ELR (cell line): ENCODE measurements at places on chromosomes 4 and X.

- no peak for DNase-seq
Measured at GRCh38 chr4:111494471-111494870, 650.8 kb upstream of the FAM241A start.

DNA sequence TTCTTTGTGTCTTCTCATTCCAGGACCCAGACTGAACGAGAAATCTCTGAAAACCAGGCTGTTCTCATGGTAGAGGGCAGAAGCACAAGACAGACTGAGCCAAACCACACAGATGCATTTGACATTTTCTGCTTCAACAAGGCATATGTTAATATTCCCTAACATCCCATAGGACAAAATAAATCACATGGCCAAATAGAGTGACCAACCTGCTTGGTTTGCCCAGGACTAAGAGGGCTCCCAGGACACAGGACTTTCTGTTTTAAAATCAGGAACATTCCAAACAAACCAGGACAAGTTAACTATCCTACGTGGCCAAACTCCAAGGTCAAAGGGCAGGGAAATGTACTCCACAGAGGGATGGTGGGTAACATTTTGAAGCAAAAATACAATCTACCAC, 11.7 kb downstream of the CTPS2 start:
- peak; percentile 8 for DNase-seq

- DNase-seq, result no peak
Measured at GRCh38 chr4:96744676-96745075, 904.8 kb downstream of the PDHA2 start.

- no peak for DNase-seq
Measured at GRCh38 chr4:184143770-184144564, 73.7 kb downstream of the ENPP6 start.

- DNase-seq, result peak; percentile 78
Measured at GRCh38 chr4:158998624-158999023, 104.3 kb upstream of the RAPGEF2 start.

GRCh38 chr4:5993876-5994811, 24.1 kb downstream of the C4orf50 start:
- DNase-seq, result no peak

DNA sequence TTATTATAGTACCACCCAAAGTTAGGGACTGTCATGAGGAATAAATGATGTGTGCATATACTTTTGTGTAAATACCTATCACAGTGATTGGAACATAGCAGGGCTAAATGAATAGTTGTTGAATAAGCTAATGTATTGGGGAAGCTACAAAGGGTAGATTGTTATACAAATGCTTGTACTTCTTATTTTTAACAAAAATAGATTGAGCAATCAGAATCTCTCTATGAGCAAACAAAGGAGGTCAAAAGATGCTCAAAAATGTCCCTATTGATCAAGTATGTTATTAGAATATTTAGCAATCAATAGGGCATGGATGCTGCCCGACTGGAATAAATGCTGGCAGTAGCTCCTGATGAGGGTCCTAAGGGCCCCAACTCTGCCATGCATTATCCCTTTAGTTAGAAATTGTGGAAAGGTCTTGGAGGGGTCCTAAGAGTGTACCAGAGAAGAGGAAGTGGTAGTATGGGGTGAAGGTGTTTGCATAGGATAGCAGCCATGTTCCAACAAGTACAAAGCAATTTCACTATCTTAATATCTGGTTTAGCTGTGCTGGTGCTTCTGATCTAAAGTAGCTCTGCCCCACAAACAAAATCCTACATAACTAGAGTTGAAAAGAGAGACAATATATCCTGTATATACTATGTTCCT, 33.1 kb upstream of the TAPT1 start:
- no peak for DNase-seq

GRCh38 chr4:189765301-189765700, 175.4 kb upstream of the FRG1 start:
- DNase-seq, result no peak

DNA sequence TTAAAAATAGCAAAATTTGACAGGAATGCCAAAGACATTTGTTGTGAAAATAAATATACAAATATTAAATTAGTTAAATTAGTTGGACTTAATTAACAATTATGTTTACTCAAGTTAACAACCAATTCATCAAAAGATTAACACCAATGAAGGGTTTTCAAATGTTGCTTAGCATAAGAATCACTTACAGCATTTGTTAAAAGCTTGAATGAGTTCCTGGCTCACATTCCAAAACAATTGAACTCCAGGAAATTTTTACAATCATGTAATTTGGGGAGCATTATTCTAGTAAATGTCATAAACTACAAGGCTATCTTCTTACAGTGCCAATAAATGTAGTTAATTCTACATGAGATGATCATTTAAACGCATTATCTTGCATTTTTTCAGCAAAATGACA, 249.7 kb upstream of the MAGEB2 start:
- no peak for DNase-seq

DNA sequence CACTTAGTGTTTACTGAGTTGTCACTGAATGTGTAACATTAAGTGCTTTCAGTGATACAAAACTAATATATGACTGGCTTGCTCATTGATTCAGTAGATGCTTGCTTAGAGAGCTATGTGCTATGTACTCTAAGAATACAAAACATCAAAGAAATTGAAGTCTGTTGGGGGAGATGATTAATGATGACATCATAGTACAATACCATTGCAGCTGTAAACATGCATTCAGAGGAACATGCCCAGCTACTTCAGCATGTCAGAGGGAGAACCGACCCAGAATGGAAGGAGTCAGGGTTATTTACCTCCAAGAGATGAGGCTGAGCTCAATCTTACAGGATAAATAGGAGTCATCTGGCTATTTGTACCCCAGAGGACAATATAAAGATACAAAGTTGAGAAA, 290.8 kb downstream of the TENM3 start:
- peak; percentile 71 for DNase-seq

DNA sequence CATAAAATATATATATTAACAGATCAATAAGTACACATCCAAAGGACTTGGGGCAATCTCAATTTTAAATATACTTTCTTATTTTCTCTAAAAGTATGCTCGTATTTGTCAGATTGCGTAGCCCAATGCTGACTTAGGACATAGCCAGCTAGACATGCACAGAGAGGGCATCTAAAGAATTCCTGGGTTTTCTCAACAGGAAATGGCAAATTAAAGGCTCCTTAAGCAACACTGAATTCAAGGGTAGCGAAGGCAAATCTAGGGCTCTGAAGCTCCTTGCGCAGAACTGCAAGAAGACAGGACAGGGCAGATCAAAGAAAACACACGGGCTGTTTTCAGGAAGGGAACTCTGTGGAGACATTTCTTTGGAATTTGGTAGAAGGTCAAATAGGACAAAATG, 94.6 kb upstream of the FTHL17 start:
- DNase-seq, result no peak

- no peak for DNase-seq
Measured at GRCh38 chr4:8384397-8385060, 56.0 kb downstream of the ACOX3 start.

GRCh38 chr4:79982601-79983322, 90.3 kb downstream of the ANTXR2 start:
- DNase-seq, result peak; percentile 6

GRCh38 chr4:81165861-81166430, 49.1 kb downstream of the PRKG2 start:
- DNase-seq, result no peak

DNA sequence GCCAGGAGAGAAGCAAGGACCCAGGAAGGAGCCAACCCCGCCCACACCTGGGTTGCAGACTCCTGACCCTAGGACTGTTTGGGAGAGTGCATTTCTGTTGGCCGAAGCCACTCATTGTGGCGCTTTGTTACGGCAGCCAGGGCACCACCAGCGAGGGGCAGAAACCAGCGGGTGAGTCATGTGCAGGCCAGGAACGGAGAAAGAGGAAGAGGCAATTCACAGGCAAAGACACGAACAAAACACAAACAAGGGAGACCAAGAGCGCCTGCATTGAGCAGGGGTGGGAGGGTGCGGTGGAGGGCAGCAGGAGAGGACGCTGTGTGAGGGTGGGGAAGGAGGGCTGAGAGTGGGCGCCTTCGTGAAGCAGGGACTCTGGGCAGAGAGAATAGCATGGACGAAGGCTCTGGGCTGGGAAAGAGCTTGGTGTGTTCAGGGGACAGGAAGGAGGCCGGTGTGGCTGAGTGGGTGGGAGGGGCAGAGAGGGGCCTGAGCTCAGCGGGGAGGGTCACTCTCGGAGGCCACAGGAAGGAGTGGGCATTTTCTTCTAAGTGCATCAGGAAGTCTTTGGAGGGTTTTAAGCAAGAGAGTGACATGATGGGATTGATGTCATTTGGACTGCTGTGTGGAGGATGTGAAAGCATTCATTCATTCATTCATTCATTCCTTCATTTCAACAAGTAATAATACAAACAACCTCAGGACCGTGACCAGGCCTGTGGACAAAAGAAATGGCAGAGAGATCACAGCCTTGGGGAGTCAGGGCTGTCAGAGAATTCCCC, 12.2 kb upstream of the WFS1 start:
- DNase-seq, result no peak

GRCh38 chr4:105145156-105145902, 1.3 kb upstream of the TET2 start:
- DNase-seq, result peak; percentile 33

DNA sequence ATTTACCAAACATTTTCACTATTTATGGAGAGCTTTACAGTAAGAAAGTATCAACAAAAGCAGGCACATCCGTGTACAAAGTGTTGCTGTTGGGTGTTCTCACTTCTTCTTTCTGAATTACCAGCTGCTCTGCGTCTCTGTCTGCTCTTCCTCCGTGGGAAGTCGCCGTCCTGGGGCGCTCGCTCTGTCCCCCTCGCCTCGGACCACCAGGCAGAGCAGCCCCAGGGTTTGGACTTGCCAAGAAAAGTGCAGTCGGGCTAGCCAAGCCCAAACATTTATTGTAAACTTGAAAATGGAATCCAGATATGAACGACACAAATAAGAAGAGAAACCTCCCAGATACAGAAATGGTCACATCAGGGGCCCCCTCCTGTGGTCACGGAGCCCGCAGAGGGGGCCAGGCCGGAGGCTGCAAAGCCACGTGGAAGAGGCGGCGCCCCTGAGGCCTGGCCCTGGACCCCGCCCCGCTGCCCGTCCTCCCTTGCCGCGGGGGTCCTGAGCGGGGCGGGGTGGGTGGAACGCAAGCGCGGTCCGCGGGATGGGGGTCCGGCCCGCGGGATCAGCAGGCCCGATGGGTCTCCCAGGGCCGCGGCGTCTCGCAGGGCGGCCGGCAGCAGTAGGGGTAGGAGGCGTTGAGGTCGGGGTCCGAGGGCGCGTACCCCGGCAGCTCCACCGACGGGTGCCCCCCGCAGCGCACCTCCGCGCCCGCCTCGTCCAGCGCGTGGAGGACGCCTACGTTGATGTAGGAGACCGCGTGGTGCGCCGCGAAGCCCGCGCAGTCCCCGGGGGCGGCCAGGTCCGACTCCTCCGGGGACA, 1.5 kb downstream of the TMEM271 start:
- DNase-seq, result no peak

DNA sequence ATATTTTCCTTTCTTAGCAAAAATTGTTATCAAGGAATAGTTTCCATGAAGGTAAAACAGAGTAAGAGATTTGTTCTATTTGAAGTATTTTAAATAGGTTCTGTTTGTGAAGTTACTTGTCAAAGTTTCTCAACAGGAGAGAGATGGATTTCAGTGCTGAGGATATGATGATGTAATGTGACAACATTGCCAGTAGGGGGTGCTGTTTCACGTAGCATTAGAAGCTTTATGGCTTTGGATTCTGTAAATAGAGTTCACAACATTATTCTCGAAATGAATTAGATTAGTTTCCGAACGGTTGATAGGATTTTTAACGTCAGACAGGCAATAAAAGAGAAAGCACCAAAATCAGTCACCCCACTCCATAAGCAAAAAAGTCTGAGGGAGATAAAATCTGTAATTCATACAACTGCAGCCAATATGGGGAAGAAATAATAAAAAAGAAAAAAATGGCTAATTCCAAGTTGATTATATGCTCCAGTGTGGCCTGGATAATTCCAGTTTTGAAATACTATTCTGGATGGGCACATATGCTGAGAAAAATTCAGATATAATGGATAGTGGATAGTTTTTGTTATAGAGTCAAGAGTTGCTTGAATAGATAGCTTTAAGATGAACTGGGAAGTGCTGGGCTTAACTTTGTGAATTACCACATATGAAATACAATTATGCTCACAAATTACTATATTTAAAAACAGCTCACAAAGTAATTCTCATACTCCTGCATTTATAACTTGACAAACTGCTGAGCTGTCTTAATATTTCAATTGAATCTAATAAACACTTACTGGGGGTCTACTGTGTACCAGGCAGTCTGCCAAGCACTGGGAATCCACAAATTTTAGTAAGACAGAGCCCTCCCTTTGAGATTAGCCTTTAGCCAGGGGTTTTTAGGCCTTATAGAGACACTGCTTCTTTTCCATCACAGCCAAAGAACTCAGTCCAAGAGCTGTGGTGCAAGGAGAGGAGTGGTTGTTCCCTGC, 109.1 kb downstream of the GPAT3 start:
- peak; percentile 68 for DNase-seq

DNA sequence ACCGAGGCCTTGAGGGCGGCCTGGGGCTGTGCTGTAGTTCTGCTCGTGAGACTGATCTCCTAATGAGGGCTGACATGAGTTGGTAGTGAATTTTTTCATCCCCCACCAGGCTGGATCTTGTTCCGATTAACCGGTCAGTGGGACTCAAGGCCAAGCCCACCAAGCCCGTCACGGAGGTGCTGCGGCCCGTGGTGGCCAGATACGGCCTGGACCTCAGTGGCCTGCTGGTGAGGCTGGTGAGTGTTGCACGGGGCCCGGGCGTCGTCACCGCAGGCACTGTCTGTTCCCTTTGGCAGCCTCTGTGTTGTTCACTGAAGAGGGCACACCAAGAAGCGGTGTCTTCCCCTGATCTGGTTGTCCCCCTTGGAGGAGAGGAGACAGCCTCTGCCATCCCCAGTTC, 18.4 kb upstream of the HGFAC start:
- DNase-seq, result no peak

DNA sequence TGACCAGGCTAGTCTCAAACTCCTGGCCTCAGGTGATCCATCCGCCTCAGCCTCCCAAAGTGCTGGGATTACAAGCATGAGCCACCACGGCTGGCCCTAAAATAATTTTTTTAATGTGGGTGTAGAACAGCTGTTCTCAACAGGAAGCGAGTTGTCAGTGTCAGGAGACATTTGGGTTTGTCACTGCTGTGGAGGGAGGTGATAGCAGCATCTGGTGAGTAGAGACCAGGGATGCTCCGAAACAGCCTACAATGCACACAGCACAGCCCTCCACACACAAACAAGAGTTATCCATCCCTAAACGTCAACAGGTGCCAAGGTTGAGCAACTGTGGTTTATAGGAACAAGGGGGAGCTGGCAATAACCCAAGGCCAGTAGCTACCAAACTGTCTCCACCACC, 243.4 kb upstream of the STS start:
- DNase-seq, result no peak
